ENCODE measurements at places on chromosomes 13 and 19.
A peak's percentile ranks its signal among the peaks of the same experiment; 100 is the strongest.

DNA sequence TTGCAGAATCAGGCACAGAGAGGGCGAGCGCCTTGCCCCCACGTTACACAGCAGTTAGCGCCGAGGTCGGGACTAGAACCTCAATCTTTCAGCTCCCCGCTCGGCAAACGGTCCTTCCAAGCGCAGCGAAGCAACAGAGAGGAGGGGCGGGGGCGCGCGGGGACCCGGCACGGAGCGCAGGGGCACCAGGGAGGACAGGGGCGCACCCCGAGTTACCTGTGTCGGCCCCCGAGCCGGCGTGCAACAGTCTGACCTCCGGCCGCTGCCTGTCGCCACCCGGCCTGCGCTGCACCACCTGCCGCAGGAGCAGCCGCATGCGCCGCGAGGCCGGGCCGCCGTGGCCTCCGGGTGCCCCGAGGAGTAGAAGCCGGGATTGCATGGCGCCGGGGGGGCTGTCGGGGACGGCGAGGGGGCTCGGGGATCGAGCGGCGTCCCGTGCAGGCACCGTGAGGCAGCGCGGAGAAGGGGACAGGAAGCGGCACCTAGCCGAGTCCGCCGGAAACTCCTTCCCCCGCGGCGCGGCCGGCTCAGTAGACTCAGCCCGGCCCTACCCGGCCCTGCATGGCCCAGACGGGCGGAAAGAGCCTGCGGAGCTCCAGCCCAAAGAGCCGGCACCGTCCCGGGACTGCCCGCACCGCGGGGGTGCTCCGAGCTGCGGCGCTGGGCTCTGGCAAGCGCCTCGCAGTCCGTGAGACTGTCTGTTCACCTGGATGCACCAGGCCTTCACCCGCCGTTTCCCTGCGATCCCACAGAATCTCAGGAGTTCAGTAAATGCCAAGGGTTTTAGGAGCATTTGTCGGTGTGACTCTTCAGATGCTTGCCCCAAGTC, at the start of gene VWA8:
Gene VWA8 (minus strand): TSS at position 473 of the 829 bp plus-strand sequence. CDS start 94 bp downstream, at position 379.
- DNase-seq = peak; percentile 86

DNA sequence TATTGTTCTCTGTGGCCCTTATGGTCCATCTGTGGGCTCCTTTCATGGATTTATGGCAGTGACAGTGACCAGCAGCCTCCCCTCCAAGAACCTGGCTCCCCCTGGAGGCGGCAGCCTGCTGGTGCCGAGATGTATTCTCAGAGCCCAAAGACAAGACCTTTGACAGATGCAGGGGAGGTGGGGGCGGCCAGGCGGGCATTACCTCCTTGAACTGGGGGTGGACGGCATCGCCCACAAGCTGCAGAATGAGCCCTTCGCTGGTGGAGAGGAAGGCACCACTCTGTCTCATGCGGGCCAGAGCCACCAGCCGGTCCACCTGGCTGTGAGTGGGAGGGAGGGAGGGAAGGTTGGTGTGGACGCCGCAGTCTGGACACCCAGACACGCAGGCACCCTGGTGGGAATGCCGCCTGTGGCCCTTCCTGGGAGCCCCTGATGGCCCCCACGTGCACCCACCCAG, 6.6 kb downstream of the ISOC2 start:
- peak; percentile 57 for DNase-seq

DNA sequence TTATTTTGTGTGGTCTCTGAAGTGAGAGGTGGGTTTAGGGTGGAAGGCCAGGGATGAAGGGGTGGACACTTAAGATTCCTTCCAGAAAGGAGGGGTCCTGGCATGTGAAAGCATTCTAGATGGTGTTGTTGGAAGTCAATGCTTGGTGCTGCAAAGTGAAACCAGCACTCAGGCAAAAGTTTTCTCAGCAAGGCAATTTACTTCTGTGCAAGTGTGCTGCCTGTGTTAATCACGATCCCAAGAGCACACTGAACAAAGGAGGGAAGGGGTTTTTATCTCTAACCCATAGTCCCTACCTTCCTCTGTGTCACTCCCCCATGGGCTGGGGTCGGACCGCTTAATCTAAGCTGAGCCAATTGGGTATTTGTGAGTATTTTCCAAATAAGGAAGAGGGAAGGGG, 1.3 kb downstream of the ZNF134 start:
- DNase-seq = peak; percentile 8

- no peak for DNase-seq
Observed at GRCh38 chr13:74322562-74322961, 188.4 kb upstream of the KLF12 start.

- peak; percentile 90 for DNase-seq
Observed at GRCh38 chr19:543910-544608, at the start of gene GZMM. Gene GZMM, plus strand, starts transcription at chr19:544053. Its CDS starts 19 bp downstream, at chr19:544072.

GRCh38 chr19:16142032-16142580, 1.4 kb upstream of the HSH2D start:
- DNase-seq = no peak

Data from CD4-positive, alpha-beta T cell treated with Interleukin-10 for 1 hour (primary cell).